ENCODE measurements at places on chromosomes 4 and X.

DNA sequence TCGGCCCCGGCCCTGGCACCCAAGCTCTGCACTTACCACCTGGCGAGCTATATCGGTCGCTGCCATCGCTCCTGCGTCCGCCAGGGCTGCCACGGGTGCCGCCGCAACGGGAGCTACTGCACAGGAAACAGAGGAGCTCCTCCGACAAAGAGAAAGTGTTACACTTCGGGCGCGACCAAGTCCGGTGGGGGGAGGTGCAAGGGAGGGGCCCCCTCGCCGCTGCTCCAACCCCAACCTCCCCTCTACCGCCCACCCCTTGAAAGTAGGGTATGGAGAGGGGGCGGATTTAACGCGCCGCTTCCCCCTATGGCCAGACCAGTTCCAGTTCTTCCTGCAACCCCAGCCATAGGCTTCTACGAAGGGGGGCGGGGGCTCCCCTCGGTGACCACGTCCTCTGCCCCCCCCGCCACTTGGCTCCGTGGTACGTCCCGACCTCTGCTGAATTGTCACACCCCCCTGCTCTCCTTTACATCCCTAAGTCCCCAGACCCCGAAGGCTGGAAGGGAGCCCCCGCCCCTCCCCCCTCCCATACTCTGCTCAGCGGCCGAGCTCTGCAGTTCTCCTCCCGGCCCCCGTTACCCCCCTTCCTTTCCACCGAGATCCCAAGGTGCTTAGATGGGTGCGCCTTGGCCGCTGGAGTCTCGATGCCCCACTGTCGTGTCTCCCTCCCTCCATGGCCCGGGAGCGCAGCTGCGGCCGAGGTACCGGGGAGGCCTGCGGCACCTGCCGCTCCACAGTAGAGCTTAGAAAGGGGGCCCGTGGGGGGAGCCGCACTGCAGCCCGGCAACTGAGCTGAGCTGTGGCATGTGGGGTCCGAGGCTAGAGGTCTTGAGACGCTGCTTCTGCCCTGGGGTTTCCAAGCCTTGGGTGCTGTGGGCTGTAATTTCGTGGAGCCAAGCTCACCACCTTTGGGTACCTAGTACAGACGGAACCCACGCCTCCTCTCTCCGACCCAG, at the start of gene SEPTIN6:
TSS of gene SEPTIN6 (minus strand) at position 129 of the 956 bp plus-strand sequence. CDS start at position 66, 63 bp downstream.
- DNase-seq = peak; percentile 24

GRCh38 chr4:6449746-6450369, 22.6 kb downstream of the PPP2R2C start:
- no peak for DNase-seq

GRCh38 chr4:164482758-164483157, 271.2 kb upstream of the SMIM31 start:
- DNase-seq = no peak

DNA sequence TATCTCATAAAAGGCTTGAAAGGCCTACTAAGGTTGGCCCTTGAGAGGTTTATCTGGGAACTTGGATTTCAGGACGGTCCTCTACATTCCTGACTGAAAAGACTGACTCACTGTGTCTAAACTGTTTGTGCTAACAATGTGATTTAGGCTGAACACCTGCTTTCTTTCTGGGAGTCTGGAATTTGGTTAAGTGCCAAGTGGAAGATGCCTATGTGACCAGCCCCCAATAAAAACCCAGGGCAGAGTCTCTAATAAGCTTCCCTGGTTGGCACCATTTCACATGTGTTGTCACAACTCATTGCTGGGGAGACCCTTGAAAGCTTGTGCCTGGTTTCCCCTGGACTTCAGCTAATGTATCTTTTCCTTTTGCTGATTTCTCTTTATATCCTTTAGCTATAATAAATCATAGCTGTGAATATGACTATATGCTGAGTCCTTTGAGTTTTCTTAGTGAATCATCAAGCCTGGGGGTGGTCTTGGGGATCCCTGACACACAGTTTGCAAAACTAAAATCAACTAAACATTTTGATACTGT, 55.1 kb downstream of the GPR82 start:
- DNase-seq = no peak

GRCh38 chr4:184146951-184147350, 70.7 kb downstream of the ENPP6 start:
- DNase-seq = no peak

- DNase-seq = no peak
These were observed 39.4 kb upstream of the NDP start for GRCh38 chrX:44012484-44013096.

DNA sequence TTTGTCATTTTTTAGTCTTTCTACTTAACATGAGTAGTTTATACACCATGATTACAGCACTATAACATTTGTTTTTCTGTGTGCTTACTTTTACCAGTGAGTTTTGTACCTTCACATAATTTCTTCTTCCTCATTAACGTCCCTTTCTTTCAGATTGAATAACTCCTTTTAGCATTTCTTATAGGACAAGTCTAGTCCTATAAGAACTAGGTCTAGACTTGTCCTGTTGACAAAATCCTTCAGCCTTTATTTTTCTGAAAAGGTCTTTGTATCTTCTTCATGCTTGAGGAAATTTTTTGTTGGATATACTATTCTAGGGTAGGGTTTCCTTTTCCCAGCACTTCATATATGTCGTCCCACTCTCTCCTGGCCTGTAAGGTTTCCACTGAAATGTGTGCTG, 253.3 kb upstream of the ARHGAP24 start:
- no peak for DNase-seq

GRCh38 chrX:41655631-41656030, 33.1 kb upstream of the GPR34 start:
- DNase-seq = no peak

DNA sequence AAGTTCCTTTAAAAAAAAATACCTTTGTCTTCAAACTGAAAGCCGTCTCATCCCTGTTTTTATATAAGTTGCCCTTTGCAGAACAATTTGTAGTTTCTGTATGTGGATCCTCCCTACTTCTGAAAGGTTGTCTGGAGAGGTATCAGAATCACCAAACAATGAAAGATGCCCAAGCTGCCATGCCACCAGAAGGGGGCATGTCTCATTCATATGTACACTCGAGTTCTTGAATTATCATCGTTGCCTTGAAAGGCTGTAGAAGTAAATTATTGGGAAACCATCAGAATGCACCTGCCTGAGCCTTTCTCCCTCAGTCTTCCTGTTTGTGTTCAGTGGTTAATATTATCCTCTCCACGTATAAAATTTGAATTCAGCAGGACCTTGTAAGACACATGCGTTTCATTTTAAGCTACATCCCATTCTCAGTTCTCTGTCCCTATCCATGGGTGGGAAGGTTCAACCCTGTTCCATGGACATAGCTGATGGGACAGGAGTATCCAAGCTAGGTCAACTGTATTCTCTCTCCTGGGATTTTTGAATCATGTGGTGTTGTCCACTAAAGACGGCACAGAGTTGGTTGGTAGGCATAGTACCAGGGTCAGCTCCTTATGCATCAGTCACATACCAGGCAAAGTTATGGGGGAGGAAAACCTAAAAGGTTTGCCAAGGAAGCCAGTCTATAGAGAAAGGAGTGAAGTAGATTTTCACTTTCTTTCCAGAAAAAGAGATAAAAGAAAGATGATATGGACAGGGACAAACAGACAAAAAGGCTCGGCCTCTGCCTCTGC, 24.0 kb downstream of the GALNT7 start:
- no peak for DNase-seq

- DNase-seq = no peak
These were observed 94.9 kb downstream of the EMCN start for GRCh38 chr4:100422894-100423293.

GRCh38 chr4:175806727-175807126, 5.3 kb downstream of the GPM6A start:
- DNase-seq = no peak

DNA sequence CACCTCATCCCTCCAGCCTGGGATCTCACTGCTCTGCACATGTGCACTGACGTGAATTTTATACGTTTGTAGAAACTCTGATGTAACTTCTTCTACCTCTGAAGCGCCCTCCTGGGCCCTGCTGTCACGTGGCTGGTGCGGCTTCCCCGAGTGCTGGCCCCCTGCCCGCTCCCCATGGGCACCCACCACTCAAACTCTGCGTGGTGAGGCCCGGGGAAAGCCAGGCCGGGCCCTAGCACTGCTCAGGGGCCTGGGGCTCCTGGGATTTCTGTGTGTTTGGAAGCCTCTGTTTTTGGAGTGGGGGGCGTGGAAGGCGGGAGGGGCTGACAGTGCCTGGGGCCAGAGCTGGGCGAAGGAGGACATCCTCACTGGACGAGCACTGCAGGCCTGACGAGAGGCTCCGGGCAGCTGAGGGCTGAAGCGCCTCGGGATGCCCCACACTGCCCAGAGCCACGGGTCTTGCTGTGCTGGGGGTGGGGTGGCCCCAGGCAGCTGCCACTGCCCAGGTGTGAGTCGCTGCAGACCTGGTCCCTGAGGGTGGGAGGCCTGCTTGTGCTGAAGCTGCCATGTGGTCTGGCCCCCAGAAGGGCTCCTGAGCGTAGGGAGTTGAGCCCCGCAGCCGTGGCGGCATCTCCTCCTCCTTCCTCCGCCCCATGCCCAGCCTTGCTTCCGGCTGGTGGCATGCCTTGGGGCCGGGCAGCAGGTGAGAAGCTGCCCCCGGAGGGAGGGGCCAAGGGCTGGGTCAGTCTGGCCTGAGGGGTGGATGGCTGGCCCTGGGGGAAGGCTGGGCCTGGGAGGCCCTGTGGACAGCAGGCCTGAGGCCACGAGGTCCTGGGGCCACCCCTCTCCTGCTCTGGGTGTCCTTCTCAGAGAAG, 7.7 kb downstream of the NAT8L start:
- DNase-seq = no peak

GRCh38 chr4:110418641-110419040, 57.3 kb upstream of the ENPEP start:
- DNase-seq = no peak
